ENCODE measurements at places on chromosomes 4 and X. TPM values are rescaled to one million over a fixed set of nuclear protein-coding genes. Genes with fewer than 3 reads are reported as not detected.

H2BW2 gene
- not detected for total RNA-seq

- no peak for DNase-seq
Observed at GRCh38 chrX:75603833-75604232, 81.0 kb upstream of the ZDHHC15 start.

- no peak for DNase-seq
Observed at GRCh38 chr4:34939073-34939472, 1305.2 kb downstream of the ARAP2 start.

DNA sequence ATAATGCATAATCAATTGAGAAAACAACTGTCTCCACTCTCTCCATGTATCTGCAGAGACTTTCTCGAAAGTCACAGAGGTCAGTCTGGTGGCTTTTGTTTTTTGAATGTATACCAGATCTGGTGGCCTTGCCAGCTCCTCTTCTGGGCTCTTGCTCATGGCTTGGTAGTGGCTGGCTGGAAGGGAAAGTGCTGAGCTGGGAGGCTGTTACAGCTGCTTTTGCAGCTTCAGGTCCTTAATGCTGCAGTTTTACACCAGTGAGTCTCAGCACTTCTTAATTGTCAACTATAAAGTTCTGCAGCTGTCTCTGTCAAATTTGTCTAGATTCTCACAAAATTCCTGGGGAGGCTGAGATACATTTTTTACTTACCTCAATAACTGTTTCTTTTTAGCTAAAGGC, 390.0 kb downstream of the GRXCR1 start:
- no peak for DNase-seq

DNA sequence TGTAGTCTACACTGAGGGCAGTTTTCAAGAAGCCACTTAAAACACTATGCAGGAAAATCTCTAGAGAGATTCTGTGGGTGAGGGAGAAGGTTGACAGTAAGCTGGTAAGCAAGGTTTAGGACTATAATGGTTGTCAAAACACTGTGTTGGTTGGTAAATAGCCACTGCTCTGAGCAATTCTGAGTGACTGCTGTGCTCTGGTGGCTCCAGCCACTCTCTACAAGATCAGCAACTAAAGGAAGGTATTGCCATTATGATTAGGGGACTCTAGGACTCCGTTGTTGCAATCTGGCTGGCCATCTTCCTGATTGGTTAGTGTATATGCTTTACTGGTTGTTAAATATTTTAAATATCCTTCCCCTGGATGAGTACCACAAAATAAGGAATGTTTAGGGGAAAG, 5.5 kb upstream of the FAM47E start:
- no peak for DNase-seq

Data from right cardiac atrium (tissue), 5 donors.